Inflammatory macrophage (primary cell): ENCODE measurements at places on chromosomes 6 and 20.
A peak's percentile ranks its signal among the peaks of the same experiment; 100 is the strongest.

DNA sequence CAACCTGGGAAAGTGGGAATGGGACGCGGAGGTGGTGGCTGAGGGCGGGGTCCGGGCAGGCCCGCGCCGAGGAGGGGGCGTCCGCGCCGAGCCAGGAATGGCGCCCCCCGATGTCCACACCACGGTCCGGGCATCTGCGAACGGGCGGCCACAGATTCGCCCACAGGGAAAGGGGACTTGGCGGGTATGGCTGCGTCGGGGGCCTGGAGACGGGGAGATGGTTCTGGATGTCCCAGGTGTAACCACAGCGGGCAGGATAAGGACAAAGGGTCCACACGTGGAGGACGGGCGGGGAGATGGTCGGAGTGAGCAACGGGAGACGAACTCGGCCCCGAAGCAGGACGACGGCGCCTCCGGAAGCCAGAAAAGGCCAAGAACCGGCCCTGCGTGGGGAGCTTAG lies 124.6 kb downstream of the WDR27 start:
- no peak for DNase-seq

- DNase-seq, result no peak
These were observed 1.2 kb downstream of the CENPW start for GRCh38 chr6:126341126-126341525.

DNA sequence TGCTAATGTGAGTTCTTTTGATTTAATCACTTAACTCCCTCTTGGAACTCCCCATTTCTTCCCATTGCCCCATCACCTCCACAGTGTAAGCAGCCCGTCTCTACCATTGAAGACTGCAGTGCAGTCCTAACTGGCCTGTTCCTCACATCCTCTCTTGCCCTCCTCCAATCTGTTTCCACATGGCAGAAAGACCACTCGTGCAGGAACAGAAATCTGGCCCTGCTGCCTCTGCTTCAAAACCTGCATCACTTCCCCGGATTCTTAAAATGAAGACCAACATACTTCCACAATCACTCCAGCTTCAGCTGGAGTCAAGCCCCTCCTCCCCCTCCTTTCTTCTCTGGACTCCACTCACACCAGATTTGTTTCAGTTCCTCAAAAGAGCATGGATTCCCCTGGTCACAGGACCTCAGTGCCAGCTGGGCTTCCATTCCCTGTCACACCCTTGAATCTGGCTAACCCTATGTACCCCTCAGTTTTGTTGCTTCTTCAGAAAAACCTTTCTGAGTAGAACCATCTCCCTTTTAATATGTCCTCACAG lies 802.3 kb downstream of the MAFB start:
- DNase-seq, result peak; percentile 56

DNA sequence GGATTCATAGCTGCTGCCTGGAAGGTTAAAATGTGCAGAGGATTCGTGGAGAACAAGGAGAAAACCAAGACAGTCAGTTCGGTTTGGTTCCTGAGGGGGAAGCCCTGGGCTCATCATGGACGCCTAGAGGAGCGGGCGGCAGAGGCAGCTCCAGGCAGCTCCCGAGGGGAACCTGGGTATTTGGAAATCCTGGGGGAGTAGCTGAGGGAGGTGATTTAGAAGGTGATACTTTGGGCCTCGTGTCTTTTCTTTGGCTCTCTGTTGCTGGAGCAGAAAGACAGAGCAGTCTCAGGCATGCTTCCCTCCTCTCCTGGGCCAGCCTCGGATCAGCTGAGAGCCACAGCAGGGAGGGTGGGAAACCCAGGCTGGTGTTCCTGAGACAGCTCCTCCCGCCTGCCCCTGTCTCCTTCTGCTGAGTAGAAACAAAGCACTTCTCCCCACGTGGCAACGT lies 139.5 kb downstream of the DLL1 start:
- no peak for DNase-seq

DNA sequence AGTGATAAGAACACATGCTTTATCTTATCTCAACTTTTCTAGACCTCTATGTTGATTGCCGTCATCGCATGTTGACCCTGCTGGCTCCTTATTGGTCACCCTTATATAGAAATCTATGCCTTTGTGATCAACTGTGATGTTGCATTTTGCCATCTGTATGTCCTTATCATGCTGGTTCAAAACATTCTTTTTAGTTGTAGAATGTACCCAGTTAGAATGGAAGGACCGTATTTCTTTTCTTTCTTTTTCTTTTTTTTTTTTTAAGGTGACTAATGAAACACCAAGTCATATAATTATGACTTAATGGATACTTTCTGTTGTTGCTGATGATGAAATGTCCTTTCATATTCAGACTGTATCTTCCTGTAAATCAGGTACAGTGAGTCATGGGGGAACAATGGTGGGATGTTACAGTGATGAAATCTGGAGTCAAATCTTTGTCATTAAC lies 145.9 kb upstream of the CITED2 start:
- no peak for DNase-seq

GRCh38 chr6:14147891-14148290 lies 30.3 kb downstream of the CD83 start:
- no peak for DNase-seq

GRCh38 chr6:90202156-90202555 lies 94.5 kb downstream of the BACH2 start:
- no peak for DNase-seq

GRCh38 chr6:89927791-89928550 lies 33.7 kb downstream of the GJA10 start:
- DNase-seq, result peak; percentile 91

DNA sequence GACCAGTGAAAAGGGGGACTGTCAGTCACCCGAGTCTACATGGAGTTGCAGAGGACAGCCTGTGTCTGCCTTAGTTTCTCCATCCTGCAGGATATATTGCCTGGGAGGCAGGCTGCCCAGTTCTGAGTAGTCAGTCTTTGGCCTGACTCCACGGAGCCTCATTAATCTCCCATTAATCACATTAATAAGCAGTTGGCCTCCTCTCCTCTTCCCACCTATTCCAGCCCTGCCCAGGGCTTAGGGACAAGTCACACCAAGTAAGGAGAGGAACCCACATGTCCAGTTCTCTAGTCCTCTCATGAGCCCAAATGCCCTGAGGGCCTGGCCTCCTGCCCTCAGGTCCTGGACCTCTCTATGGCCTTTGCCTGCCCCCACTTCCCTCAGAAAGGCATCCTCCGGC lies 1.3 kb upstream of the MUCL3 start:
- no peak for DNase-seq

GRCh38 chr6:70952608-70953165 lies 4.2 kb downstream of the B3GAT2 start:
- no peak for DNase-seq

DNA sequence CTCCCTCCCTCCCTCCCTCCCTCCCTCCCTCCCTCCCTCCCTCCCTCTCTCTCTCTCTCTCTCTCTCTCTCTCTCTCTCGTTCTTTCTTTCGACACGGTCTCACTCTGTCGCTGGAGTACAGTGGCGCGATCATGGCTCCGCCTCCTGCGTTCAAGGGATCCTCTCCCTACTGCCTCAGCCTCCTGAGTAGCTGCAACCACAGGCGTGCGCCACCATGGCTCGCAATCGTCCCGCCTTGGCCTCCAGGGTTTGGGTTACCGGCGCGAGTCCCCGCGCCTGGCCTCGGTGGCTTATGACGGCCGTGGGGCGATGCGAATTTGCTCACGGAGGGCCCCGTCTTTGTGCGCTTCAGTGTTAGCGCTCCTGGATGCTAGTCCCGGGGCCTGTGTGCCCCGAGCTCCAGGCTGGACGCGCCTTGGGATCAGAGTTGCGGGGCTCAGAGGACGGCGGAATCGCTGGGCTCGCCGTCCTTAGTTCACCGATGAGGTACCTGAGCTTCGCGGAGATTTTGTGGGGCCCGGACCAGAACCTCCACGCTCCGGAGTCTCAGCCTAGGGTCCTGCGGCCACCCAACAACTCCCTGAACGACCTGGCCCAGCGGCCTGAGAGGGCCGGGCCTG lies 45.2 kb downstream of the MCUR1 start:
- no peak for DNase-seq

GRCh38 chr6:14366872-14367271 lies 249.3 kb downstream of the CD83 start:
- no peak for DNase-seq

- DNase-seq, result no peak
These were observed 230.2 kb downstream of the PTPRK start for GRCh38 chr6:128290221-128290620.

GRCh38 chr6:115898246-115898645 lies 162.4 kb downstream of the FRK start:
- DNase-seq, result no peak

- DNase-seq, result no peak
These were observed 454.3 kb upstream of the SPTLC3 start for GRCh38 chr20:12554426-12554825.

GRCh38 chr6:98107801-98108200 lies 726.6 kb upstream of the POU3F2 start:
- no peak for DNase-seq

DNA sequence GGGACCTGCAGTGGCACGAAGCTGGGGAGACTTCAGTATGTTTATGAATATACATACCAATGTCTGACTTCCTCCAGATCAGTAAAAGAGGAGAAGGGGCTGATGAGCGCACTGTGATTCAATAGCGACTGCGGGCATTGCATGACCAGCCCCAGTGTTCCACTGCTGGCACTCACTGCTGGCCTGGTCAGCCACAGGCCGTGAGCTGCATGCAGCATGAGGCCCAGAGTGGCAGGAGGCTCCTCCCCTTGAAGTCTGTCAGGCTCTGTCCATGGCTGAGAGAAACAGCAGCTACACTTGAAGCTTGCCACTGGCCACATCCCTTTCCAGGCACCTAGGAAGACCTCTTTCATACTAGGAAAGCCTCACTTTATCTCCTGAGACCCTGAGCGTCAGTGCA lies 265.9 kb upstream of the CDYL start:
- no peak for DNase-seq

GRCh38 chr20:36304786-36305495 lies 1.2 kb upstream of the DLGAP4 start:
- DNase-seq, result no peak

GRCh38 chr6:127397729-127398630 lies 54.6 kb upstream of the ECHDC1 start:
- no peak for DNase-seq

DNA sequence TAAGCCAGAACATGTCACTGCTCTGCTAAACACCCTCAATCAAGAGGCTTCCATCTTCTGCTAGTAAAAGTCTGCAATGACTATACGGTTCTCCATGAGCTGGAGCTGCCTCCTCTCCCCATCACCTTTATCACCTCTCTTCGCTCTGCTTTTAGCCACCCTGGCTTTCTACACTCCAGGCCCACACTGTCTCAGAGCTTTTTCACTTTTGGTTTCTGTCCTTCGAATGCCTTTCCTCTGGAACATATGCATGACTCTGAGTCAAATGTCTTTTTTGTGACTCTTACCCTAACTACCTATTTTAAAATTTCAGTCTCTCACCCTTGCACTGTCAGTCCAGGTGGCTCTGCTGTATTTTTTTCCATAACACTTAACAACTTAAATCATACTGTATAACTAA lies 525.4 kb upstream of the RNF217 start:
- DNase-seq, result no peak

DNA sequence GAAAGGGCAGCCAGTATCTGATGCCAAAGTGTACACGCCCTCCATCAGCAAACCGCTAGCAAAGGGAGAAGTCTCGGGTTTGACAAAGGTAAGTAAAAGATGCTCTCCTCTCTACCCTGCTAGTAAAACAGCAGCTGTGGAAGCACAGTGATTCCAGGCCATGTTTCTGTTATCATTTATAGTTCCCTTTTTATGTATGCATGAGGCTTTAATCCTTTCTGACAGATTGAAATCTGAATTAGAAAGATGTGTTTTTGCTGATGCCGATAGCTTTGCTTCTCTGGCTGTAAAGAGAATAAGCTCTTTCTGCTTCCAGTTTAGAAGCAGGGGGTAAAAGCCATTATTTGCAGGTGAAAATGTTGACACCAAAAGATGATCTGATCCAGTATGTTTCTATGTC lies 392.4 kb upstream of the SOX4 start:
- DNase-seq, result no peak

DNA sequence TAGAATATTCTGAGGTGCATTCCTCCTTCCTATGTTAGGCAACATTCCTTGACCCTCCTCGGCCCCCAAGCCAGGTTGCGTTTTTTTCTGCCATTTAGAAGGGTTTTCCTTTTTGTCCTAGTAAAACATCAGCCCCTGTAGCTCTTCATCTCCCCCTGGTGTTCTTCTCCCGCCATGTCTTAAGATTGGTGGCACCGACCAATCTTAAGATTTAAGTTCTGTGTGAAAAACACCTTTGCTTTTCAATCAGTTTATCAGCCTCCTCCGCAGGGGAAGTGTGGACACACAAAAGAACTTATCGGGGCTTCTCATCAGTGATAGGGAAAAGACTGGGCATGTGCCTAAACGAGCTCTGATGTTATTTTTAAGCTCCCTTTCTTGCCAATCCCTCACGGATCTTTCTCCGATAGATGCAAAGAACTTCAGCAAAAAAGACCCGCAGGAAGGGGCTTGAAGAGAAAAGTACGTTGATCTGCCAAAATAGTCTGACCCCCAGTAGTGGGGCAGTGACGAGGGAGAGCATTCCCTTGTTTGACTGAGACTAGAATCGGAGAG lies 719 bp upstream of the EDN1 start:
- peak; percentile 81 for DNase-seq

- DNase-seq, result no peak
These were observed 323.3 kb upstream of the NT5E start for GRCh38 chr6:85126485-85127167.

DNA sequence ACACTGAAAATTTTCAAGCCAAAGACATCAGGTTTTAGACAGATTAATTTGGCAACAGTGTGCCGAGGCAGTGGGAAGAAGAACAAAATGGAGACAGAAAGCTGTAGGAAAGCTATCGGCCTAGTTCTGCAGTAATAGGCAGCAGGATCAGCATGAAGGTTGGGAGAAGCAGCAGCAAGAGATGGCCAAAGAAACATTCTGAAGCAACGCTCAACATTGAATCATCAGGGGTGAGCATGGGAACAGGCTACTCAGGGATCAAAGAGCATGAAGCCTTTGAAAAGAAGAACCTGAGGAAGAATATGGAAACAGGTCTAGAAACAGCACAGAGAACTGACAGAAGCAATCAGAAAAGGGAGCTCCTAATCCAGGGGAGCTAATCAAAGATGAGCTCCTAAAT lies 7.1 kb upstream of the DST start:
- DNase-seq, result no peak

DNA sequence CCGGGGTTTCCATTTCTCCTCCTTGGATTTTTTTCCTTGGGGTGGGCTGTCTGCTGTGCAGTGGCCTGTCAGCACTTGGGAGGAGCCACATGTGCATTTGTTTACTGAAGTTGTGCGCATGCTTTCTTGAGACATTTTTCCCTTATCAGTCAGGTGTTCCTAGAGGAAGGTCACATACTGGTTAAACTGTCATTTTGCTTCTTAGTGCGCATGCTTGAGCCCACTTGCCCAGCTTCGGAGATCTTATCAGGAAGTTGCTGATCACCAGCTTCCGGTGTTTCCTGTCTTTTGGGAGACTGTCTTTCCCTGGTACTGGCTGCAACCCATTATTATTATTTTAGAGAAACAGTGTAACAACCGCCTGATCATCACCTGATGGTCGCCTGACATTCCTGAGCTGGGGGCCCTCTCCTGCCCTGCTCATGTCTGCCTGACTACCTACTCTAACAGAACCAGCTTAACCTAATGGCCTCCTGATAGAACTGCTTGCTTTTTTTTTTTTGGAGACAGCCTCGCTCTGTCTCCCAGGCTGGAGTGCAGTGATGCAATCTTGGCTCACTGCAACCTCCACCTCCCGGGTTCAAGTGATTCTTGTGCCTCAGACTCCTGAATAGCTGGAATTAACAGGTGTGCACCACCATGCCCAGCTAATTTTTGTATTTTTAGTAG lies 378 bp upstream of the ERVFRD-1 start:
- DNase-seq, result peak; percentile 74
